ENCODE measurements at places on chromosomes 3 and 15.

- DNase-seq: no peak
These were observed 121.0 kb upstream of the CDIN1 start for GRCh38 chr15:36458411-36458810.

DNA sequence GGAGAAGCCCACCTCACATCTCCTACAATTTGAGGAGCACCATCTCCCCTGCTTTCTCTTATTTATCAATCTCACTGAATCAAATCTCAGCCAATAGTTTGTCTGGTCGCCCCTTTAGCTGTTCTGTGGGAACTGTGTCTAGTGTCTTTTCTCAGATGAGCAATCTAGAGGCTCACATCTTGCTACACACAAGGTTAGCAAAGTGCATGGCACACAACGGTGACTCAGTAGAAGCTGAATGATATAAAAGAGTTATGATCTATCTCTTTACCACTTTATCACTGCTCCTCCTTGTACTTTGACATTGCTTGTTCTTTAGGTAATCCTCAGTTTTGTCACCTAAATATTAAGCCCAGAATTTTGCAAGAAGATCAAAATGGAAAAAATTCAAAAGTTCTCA is 16.8 kb upstream of the COLQ start:
- no peak for DNase-seq

DNA sequence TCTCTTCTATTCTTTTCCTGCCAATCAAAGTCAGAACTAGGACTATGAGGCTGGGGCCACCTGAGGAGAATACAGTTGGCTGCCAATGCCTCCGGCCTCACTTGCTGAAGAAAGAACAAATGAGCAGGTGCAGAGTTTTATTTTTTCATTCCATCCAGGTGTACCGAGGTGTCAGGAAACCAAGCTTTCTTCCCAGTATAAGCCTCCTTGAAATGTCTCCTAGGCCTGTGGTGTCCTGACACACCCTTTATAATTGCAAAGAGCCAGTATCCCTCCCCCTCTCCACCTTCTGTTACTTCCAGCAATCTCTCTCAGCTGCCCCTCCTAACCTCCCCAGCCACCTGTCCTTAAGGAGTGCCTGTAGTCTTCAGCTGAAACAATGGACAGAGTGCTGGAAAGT is 127.9 kb downstream of the SLC9A9 start:
- DNase-seq: no peak

DNA sequence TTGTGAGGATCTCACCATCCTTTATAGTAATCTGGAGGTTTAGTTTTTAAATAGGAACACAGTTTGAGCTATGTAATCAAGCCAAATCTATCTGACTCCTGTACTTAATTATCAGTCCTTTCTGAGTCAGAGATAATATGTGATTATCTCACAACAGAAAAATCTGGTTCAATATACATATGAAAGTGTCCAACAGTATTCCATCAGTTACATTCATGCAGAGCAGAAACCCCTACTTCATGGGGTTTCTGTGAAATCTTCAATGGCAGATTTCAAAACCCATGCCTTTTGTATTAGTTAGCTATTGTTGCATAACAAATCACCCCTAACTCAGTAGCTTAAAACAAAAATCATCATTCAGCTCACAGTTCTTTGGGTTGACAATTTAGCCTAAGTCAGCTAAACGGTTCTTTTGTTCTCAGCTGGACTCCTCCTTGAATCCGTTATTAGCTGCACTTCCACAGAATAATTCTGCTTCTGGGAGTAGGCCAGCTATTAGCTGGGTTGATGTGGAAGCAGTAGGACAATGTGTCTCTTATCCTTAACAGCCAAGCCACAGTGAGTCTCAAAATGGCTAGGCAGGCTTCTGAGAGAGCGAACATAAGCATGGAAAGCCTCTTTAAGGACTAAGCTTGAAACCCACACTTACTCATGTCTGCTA is 42.9 kb upstream of the ARPP21 start:
- no peak for DNase-seq

GRCh38 chr3:171225708-171226107 is 199.2 kb upstream of the SLC2A2 start:
- no peak for DNase-seq

DNA sequence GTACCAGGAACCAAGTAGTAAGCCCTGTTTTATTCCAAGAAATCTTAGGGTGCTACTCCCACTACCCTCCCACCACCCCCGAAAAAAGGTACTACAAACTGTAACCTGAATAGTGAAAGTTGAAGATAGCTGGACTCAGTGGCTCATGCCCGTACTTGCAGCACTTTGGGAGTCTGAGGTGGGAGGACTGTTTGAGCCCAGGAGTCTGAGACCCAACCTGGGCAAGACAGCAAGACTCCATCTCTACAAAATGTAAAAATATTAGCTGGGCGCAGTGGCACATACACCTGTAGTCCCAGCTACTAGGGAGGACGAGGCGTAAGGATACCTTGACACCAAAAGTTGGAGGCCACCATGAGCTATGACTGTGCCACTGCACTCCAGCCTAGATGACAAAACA is 7.9 kb downstream of the RHOA start:
- DNase-seq: no peak

DNA sequence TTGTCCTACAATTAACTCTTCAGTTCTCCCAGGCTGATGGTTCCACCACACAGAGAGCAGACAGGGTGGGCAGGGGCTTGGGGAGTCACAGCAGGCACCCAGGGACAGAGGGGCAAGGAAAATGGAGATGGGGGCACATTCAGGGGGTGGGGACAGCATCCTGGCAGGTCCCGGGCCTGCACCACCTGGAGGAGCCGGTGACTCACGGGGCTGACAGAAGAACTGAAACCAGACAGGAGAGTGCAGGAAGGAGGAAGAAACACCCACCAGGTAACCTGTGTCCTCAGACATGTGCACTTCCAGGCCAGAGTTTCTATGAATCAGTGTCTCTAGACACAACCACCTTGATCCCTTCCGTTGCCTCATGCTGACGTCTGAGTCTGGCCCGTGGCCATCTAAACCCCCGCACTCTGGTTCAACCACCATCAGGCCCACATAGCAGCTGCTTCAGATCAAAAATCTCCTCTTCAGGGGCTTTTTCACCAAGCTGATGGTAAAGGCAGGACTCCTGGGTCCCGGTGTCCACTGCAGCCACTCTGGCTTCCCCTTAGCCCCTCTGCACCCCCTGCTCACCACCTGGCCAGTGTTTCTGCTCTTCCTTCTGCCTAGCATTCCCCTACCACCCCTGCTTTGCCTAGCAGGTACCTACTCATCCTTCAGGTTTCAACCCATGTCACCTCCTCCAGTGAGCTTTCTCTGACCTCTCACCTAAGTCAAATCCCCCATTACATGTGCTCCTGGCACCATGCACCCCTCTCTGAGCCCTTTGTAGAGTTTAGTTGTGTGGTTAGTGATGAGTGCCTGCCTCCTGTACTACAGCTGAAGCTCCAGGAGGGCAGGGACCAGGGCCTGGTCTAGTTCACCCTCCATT is 16.5 kb upstream of the CYP11A1 start:
- peak; percentile 76 for DNase-seq

- no peak for DNase-seq
These were observed 399.1 kb upstream of the TBL1XR1 start for GRCh38 chr3:177596248-177596815.

DNA sequence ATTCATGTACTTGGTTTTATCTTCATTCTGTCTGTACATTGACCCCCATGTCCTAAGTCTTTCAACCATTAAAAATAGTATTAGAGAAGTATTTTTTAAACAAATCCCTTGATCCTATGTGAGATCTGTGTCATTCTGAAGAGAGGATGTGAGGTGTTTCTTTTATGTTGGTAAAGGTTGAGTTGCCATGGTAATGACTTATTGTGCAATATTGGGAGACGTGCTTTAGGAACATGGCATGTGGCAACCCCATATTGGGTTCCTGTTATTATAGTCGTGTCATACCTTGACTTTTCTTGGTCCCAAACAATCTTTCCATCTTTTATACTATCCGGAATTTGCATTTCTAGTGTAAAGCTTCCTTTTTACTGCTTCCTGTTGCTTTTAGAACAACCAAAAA is 203.1 kb downstream of the KCNAB1 start:
- DNase-seq: no peak

GRCh38 chr3:117820658-117821299 is 1111.2 kb downstream of the TUSC7 start:
- DNase-seq: no peak

- DNase-seq: no peak
These were observed 34.5 kb upstream of the TMEM42 start for GRCh38 chr3:44827196-44827595.

DNA sequence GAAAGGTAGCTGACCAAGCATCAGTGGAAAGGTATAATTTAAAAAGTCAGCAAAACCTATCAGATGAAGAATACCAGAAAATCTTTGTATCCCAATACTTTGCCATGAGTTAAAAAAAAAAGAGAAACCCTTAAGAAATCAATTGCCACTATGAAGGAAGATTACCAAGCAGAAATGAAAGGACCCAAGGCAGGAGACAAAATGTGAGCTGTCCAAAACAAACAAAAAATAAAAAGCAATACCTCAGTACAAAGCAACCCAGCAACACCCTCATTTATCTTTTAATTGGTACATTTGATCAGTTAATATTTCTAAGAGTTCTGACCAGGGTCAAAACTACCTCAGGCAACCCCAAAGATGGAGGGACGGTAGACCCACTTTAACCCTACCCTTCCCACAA is 65.3 kb downstream of the MOBP start:
- no peak for DNase-seq

- DNase-seq: no peak
These were observed 82.6 kb upstream of the TRIM42 start for GRCh38 chr3:140595295-140595694.

- no peak for DNase-seq
These were observed 317.1 kb downstream of the MEX3B start for GRCh38 chr15:81728726-81729125.

DNA sequence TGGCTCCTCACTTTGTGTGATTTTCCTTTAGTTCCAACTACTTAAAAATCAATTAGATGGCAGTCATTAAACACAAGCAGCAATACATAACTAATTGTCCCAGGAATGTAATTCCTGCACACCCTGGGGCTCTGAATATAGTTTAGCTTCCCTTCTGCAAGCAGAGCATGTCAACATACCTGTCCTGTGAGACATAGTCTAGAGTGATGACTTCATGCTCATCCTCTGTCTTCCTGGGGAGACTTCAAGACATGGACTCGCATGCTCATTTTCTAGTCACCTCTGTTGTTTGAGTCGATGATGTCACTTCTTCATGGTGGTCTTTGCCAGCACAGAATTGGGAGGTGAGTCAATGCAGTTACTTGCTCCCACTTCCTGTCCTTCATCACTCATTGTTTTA is 15.7 kb downstream of the C3orf52 start:
- no peak for DNase-seq

DNA sequence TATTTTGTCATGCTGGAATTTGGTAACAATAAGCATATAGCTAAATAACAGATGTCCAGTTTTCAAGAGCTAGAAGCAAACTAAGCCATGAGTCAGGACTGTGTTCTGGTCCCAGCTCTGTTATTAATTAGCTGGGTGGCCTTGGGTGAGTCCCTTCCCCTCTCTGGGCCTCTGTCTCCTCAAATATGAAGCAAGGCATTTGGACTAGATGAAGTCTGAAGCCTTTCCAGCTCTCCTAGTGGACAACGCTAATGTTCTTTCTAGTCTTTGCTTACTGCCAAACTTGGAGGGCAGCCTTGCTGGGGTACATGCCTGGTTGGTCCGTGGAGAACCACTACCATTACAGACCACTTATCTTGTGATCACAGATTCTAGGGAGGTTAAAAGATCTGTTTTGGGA is 127.6 kb downstream of the DUT start:
- DNase-seq: no peak

DNA sequence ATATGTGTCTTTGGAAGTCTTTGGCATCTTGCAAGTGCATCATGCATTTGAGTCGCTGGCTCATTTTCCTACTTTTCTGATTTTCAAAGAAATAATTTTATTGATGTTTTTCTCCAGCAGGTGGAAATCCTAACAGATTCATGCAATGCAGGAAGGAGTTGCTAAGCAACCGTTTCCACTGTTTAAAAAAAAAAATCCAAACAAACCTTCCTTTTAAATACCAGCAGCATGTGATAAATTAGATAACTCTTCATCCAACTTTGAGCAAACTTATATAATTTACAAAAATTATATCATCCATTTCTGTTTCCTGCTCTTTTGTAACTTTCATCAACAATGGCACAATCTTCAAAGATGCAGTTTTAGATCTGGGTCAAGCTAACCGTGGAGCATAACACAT is 364.1 kb downstream of the MFSD1 start:
- DNase-seq: no peak

DNA sequence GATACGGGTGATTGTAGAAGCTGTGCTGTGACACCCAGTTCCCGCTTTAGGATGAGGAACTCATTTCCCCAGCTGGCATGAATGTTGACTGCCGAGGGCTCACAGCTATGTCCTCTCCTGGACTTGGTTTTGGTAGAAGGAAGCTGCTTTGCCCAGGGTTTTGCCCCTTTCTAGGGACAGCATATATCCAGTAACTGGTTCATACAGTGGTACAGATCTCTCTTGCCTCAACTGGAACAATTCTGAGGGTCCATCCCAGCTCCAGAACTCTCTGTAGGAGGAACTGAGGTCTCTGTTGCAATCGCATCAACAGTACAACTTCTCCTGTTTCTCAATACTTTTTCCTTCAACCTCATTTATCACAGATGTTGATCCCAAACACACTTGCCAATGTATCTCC is 54.5 kb upstream of the FNDC3B start:
- DNase-seq: no peak

- no peak for DNase-seq
These were observed 223.7 kb downstream of the ITPR1 start for GRCh38 chr3:4716706-4717362.

DNA sequence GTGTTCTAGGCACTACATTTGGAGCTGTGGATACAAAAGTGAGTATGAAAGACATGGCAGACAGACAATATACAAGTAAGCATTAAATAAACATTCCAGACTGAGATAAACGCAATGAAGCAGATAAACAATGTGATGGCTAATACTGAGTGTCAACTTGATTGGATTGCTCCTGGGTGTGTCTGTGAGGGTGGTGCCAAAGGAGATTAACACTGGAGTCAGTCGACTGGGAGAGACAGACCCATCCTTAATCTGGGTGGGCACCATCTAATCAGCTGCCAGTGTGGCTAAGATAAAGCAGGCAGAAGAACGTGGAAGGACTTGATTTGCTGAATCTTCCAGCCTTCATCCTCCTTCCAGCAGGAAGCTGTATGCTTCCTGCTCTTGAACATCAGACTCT is 77.2 kb downstream of the CADPS start:
- no peak for DNase-seq

- no peak for DNase-seq
These were observed 67.5 kb upstream of the LRRFIP2 start for GRCh38 chr3:37241880-37242279.

DNA sequence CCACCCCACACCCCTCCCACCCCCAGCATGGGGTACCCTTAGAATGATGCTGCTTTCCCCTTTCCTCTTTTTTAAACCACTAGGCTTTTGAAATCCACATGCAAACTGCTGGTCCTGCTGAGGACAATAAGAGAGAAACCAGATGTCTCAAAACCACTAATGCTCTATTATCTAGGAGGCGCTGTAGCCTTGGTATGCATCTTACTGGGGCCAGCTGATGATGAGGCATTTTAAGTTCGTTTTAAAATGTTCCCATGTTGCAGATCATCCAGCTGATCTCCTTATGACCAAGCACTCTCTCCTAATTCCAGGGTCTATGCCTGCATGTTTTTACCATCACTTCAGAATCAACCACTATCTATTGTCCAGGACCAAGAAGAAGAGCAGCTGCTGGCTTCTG is 1.3 kb downstream of the NME9 start:
- no peak for DNase-seq

Measured in activated T-cell treated with anti-CD3 and anti-CD28 coated beads for 48 hours (primary cell).